NCI-H2029 (cell line): ENCODE measurements at places on chromosomes 16 and 17.
A peak's percentile ranks its signal among the peaks of the same experiment; 100 is the strongest.

GRCh38 chr16:10181196-10182162, 749 bp downstream of the GRIN2A start:
- DNase-seq, result peak; percentile 20

DNA sequence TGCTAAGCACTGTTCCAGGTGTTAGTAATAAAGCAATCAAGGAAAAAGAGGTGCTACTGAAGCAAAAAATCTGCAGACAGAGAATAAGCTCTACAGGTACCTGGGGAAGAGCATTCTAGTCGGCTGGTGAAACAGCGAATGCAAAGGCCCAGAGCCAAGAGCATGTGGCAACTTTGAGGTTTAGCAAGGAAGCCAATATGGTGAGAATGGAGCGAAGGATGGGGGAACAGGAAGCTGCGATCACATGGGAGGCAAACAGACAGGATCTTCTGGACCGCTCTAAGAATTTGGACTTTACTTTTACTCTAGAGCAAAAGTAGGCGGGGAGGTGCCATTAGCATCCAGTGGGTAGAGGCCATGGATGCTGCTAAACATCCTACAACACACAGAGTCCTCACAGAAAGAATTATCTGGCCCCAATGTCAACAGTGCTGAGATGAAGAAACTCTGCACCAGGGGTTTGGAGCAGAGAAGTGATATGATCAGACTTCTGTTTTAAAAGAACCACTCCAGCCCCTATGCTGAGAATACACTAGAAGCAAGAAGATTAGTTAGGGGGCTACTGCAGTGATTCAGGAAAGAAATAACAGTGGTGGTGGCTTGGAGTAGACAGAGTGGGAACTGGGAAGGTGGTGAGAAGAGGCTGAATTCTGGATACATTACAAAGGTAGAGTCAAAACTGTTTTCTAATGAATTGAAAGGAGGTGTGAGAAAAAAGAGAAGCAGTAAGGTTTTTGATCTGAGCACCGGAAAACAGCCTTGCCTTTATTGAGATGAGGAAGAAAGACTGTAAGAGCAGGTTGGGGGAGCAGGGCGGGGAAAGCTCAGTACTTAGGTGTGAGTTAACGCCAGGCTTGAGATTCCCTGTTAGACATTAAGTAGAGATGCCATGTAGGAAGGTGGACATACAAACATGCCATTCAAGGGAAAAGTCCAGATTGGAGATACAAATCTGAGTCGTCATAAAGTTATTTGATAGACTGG, 11.0 kb downstream of the EFTUD2 start:
- DNase-seq, result no peak

- no peak for DNase-seq
Observed at GRCh38 chr17:7174603-7175326, 4.4 kb downstream of the ASGR1 start.

DNA sequence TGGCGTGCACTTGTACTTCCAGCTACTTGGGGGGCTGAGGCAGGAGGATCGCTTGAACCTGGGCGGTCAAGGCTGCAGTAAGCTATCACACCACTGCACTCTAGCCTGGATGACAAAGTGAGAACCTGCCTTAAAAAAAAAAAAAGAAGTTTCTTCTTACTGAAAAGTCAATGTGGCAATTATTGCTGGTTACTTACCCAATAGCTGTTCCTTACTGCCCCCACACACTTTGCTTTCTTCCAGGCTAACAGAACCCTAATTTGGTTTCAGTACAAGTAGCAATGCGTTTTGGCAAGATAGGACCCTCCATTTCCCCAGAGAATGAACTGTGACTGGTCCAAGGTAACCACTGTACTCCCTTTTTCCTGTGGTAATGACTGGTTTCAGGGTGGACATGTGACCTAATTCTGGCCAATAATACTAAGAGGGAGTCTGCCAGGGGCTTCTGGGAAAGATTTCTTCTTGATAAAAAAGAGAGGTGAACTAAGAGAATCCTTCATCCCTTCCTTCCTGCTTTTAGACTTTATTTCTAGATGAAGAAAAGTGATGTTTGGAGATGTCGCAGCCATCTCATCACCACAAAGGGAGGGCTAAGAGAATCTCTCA, 58.8 kb upstream of the MSI2 start:
- DNase-seq, result no peak

DNA sequence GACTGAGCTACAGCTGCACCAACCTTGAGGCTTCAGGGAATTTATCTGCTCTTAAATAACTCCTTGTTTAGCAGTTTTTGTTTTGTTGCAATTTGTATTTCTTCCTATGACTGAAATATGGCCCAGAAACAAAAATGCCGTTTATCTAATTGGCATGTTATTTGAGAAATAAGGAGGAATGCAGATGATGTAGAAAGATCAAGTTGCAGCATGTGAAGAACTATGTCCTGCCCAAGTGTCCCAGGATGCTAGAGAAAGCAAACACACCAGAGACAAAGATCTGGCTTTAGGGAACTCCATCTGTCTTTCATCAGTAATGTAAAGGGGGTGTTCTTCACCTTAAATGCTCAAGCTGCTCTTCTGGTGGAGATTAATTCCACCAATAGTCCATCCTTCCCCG, 29.7 kb downstream of the USP31 start:
- no peak for DNase-seq
